ENCODE measurements at places on chromosomes 12 and 14.

DNA sequence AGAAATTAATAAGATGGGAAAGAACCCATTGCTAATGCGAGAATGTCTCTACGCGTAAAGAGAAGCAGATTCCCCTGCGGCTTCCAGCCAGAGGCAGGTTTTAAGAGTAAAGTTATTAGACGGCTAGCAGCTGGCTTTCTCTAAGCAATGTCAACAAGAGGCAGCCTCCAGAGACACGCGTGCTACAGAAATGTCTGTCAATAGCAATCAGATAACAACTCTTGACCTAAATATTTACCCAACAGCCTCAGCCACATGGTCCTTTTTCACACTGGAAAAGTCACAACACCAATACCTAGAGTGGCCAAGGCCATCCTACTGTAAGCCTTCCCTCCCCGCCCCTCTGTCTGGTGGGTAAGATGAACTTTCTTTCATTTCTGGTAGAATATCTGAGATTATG lies 146.0 kb upstream of the SFSWAP start:
- no peak for DNase-seq

DNA sequence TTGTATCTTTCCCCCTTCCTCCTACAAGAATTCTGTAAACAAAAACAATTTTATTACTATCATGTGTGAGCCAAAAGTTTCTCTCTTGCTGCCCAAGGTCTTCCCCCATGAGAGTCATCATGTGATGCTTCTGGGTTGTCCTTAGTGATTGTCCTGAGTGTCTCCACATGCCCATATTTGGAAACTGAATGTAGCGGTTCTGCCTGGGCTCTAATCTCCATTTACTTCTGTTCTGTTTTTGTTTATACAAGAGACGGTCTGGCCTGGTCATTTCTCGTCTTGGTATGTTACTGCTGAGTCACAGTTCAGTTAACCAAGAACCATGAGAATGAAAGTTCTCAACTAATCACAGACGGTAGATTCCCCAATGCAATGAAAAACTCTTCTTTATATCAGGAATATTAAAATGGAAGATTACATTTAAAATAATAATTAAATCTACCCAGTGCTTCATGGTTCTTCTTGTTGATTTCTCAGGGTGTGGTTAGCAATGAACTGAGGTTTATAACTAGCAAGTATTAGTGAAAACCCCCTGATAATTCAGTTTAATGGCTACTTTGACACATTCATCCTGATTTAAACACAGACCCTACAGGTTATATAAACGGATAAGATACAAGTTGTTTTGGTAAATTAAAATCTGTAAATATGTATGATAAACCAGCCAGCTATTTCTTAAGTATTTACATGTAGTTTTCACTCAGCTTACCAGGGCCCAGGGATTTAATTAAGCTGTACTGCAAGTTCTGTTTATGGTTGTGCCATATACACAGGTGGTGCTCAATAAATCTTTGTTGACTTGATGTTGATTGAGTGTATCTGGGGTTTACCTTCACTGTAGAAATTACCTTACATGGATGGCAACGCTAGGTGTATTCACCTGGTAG lies 81.1 kb downstream of the PELI2 start:
- DNase-seq = no peak

DNA sequence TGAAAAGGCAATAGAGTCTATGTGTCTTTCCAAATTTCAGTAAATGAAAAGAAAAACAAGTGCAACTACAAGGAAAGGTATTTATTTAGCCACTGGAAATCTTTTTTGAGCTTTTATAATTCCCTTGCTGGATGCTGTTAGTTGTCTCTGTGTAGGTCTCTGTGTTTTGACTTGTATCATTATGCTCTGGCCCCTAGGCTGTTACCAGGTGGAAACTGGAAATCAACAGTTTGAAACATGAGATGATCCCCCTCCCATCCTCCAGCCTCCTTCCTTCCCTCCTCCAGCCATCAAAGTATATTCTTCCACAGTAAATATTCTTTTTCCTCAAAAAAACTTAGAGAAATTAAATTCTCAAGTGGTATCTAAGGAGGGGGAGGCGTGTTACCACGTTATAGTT lies 934 bp upstream of the DCN start:
- no peak for DNase-seq

DNA sequence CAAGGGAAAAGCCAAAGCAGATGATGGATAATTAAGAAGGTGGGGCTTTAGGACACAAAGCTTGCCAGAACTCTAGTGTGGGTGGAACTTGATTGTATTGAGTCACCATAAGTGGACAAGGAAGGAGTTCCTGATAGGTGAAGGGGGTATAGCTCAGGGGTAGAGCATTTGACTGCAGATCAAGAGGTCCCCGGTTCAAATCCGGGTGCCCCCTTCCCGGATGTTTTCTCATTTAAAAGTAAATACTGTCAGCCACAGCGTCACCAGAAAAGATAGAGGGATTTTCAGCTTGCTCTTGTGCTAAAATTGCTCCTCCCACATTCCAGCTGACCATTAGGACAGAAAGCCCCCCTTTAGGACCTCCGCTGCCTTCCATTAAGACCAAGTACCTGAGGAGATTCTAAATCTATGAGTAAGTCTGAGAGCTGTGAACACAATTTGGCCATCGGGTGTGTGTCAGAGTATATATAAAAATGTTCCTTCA lies 36.6 kb downstream of the DCAF4 start:
- no peak for DNase-seq

- DNase-seq = no peak
Observed at GRCh38 chr14:87756661-87757060, 236.3 kb downstream of the GALC start.

- no peak for DNase-seq
Observed at GRCh38 chr14:102827716-102828115, 50.5 kb downstream of the TRAF3 start.

- no peak for DNase-seq
Observed at GRCh38 chr12:18242380-18243089, 18.8 kb upstream of the PIK3C2G start.

DNA sequence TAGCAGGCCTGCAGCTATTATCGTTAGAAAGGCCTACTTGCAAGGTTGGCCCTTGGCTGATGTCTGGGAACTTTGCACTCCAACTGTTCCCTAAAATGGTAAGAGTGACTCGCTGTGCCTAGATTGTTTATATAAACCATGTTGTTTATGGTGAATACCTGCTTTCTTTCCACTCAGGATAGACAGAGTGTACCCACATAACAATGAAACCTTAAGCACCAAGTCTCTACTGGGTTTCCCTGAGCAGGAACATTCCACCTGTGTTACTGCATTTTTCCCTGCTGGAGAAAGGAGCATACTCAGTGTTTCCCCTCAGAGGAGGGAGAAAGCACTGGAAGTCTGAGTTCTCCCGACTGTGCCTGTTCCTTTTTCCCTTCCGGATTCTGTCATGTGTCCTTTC lies 32.8 kb downstream of the ERP29 start:
- DNase-seq = no peak

GRCh38 chr12:14256121-14256520 lies 109.4 kb upstream of the ATF7IP start:
- no peak for DNase-seq

All from NCI-H1048 (cell line).